Foreskin melanocyte (primary cell): ENCODE measurements at places on chromosomes 13 and 19.

GRCh38 chr19:23783636-23784035 lies 24.9 kb upstream of the ZNF681 start:
- DNase-seq: no peak

GRCh38 chr19:38596057-38596981 lies 21.4 kb downstream of the MAP4K1 start:
- DNase-seq: no peak

DNA sequence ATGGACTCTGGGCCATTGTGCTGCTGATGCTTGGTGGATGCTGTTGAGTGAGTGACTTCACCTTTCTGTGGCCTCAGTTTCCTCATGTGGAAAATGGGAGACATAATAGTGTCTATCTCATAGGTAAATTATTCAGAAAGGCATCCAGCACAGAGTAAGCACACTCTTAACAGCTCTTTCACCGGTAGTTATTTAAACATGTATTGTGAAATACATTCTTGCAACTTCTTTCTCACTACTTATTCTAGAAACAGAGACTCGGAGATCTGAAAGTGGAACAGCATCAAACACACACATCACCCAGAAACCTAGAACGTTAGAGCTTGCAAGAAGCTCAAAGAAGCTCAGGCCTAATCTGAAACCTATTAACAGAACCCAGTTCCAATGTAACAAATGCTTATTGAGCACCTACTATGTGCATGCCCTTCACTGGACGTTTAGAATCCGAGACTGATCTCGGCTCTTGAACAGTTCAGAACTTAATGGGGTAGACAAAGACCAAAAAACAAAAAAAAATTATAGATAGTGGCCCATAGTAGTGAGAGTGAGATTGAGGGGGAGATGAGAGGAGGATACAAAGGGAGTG lies 4.1 kb downstream of the ZSWIM9 start:
- DNase-seq: no peak

GRCh38 chr19:31825134-31826094 lies 476.2 kb upstream of the TSHZ3 start:
- DNase-seq: no peak

GRCh38 chr13:74114641-74115040 lies 19.6 kb downstream of the KLF12 start:
- no peak for DNase-seq

- no peak for DNase-seq
Observed at GRCh38 chr19:4700693-4700970, 23.0 kb downstream of the DPP9 start.

- peak; percentile 98 for DNase-seq
Observed at GRCh38 chr13:85314686-85315085, 484.5 kb downstream of the SLITRK6 start.

GRCh38 chr19:24078680-24079079 lies 8.3 kb upstream of the ZNF254 start:
- DNase-seq: no peak

- no peak for DNase-seq
Observed at GRCh38 chr13:101837288-101837687, 384.8 kb downstream of the ITGBL1 start.

GRCh38 chr13:74027161-74027779 lies 106.9 kb downstream of the KLF12 start:
- DNase-seq: no peak

DNA sequence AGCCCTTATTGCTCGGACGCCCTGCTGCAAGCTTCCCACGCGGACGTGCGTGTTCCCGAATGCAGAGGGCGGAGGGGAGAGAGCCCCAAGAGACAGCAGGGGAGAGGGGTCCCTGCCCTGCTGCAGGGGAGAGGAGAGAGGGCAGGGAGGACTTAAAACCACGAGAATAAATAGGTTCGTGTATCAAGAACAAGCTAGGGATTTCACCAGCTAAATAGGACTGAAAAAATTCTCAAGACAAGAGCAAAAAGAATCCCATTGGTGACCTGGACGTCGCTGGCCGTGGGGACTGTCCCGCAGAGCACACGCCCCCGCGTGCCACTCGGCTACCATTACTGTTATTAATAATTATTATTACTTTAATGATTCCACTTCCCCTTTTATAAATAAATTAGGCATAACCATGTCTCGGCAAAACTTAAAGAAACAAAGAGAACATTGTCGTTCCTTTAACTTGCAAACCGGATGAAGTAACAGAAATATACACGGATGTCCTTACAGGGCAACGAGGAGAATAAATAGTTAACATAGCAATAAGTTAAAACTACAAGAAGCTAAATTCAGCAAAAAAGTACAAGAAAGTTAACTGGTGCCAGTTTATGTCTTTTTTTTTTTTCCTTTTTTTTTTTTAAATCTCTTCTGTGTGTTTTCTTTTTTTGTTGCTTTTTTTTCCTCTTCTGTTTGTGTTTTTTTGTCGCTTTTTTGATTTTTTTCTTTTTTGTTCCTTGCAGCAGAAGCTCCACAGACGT lies 16.6 kb downstream of the PRKCSH start:
- peak; percentile 52 for DNase-seq

DNA sequence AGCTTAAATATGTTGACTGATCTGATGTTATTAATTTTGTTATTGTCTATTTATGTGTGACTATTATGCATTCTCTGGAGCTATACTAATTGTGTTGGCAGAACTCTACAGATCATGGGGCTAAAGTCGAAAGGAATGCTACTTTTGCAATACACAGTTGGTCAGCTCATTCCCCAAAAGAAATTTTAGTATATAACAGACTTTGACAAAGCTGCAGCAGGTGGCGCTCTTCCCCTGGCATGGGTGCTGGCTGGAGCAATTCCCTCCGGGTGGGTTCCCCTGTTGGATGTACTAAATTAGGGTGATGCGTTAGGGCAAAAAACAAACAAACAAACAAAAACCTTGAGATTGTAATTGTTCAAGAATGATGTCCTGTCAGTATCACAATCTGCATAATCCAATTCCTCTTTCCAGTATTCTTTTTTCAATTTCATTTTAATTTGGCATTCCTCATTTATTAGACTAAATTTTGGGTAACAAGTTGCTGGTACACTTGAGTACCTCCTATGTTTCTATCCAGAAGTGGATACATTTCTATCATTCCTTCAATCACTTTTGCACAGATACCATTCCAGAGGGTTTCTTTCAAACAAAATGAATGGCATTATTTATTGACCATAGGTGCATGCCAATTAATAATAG lies 322.8 kb upstream of the EDNRB start:
- peak; percentile 22 for DNase-seq

DNA sequence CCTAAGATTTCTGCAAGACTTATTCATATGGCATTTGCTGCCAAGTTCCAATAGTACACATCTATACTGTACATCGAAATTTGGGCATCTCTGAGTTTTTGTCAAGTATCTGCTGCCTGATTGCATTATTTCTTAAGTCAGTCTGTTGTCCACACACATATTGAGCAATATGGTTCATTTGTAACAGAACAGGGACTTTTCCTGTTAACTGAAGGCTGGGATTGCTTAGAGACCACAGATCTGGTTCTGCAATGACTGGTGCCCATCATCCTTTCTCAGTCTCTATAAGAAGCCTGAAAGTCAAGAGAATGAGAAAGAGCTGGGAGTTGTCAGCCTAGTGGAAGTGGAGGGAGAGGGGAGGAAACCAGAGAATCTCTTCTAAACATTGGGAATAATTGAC lies 22.5 kb upstream of the MYCBP2 start:
- no peak for DNase-seq

DNA sequence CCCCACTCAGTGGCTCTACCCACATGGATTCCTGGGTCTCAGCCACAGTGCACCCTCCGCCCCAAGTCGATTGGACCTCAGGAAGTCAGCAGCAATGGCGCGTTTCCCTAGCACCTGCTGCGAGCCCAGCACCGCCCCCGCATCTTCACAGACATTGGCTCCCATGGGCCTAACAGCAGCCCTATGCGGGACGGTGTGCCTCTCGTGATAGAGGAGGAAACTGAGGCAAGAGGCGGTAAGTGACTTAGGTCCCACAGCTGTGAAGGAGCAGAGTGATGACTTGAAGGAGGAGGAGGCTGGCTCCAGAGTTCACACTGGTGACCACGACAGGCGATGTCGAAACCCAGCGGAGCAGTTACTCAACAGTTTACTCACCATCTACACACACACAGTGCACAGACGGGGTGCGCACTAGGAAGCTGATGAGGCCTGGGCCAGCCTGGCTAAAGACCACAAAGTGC lies 104.5 kb upstream of the SOX1 start:
- no peak for DNase-seq

GRCh38 chr13:111042661-111043226 lies 72.4 kb upstream of the ARHGEF7 start:
- DNase-seq: no peak

DNA sequence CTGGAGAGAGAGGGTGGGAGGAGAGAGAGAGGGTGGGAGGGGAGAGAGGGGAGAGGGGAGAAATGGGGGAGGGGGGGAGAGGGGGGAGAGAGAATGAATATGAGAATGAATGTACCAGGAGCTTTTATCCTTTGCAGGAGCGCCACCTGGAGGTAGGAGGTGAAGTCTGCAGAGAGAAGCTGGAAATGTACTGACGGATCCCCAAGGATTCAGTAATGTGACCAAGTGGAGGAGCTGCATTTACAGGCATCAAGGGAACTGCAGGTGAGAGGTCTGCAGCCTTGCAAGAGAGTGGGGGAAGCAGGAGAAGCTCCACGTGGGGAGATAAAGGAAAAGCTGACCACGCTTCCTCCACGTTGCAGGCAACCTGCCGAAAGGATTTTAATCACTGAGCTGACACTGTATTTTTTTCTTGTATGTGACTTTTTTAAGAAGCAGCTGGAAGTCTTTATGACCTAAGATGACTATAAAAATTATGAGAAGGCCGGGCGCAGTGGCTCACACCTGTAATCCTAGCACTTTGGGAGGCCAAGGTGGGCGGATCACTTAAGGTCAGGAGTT lies 33.7 kb downstream of the VSTM1 start:
- peak; percentile 27 for DNase-seq

DNA sequence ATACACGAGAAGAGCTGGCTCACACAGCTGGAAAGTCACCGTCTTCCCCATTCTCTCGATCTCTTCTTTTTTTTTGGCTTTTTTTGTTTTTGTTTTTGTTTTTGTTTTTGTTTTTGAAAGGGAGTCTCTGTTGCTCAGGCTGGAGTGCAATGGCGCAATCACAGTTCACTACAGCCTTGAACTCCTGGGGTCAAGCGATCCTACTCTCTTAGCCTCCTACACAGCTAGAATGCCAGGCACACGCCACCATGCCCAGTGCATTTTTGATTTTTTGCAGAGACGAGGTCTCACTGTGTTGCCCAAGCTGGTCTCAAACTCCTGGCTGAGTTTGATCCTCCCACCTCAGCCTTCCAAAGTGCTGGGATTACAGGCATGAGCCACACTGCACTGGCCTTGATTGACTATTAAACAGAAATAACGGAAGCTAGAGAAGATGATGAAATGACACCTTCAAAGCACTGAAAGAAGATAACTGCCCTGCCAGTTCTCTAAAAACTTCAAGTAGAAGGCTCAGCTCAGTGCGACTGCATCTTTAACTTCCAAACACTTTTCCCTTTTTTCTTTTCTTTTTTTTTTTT lies 4.0 kb downstream of the FXYD3 start:
- no peak for DNase-seq

GRCh38 chr13:59459972-59460371 lies 703.8 kb downstream of the DIAPH3 start:
- DNase-seq: no peak

DNA sequence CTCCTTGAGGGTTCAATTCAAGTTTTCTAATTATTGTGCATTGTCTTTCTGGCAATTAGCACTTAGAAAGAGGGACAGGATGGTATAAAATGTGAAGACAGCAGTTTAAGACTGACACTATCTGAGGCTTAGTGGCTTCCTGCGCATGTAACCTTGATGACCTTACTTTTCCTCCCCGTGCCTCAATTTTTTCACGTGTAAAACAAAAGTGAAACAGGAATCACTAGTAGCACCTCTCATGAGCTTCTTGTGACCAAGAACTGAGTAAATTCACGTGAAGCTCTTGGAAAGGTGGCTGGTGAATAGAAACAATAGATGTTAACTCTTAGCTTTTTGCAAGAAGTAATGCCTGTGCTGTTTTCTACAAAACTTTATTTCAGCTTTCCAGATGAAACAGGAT lies 233.9 kb downstream of the LMO7 start:
- no peak for DNase-seq

DNA sequence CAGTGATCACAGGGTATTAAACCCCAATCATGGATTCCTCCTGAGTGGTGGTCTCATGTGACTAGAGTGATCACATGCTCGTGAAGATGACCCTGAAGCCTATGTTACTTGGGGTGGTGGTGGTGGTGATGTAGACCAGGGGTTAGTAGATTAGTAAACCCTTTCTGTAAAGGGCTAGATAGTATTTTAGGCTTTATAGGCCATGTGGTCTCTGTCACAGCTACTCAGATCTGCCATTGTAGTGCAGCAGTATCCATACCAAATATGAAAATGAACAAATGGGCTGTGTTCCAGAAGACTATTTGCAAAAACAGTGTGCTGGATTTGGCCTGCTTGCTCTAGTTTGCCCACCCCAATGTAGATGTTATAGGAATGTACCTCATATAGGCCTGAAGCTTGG lies 9.4 kb downstream of the NDFIP2 start:
- no peak for DNase-seq

DNA sequence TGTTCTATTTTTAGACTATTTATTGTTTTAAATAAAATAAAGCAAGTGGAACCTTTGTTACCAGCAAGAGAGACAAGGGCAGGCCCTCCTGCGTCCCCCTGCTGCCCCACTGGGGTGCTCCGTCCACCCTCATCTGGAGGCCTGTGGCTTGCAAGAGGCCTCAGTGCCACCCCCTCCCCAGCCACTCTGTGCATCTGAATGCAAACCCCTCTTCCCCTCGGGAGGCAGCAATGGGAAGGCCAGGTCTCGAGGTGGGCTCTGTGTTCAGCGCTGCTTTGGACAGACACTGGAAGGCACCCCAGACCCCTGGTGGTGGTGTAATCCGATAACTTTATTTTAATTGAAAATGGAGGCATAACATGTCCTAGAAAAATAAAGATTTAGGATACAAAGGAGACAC lies 4.6 kb downstream of the SIX5 start:
- DNase-seq: no peak

DNA sequence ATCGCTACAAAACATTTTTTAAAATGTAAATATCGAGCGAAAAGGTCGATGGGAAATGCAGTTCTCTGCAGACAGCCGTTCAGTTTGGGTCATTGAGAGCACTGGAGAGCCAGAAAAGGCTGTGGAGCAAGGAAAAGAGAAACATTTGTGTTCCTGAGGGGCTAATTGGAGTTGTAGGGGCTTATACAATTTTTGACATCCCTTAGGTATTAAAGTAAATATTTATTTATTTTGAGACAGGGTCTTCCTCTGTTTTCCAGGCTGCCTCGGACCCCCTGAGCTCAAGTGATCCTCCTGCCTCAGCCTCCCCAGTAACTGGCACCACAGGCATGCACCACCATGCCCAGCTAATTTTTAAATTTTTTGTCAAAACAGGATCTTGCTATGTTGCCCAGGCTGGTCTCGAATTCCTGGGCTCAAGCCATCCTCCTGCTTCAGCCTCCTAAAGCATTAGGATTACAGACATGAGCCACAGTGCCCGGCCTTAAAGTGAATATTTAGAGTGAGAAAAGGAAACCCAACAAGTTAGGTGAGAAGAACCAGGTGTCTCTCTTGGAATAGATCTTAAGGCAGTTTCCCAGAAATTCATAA lies 825 bp upstream of the YIF1B start:
- DNase-seq: no peak
